ENCODE measurements at places on chromosomes 11 and 22.

DNA sequence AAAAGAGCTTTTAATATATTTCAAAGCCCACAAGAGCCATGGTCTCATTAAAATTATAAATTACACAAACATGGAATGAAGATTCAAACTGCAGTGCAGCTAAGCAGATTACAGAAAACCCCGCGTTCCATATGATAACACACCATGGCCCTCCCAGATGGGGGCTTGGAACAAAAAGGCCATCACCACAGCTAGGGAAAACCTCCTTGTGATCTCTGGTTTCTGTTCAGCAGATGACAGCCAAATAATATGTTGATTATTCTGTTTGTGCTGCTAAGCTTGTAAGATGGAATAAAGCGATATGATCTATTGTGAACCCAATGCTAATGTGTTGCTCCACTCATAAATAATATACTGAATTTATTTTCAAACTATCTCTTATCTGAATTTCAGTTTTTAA lies 28.5 kb downstream of the IMMP1L start:
- H3K36me3 ChIP-seq, result no peaks in the 10 kb centered on the region
- DNase-seq, result no peak
- H3K4me3 ChIP-seq, result no peak overlapping the region
- no peaks in the 10 kb centered on the region for H3K4me1 ChIP-seq
- H3K27ac ChIP-seq, result no peak overlapping the region

GRCh38 chr11:85751724-85752123 lies 59.2 kb downstream of the SYTL2 start:
- no peaks in the 10 kb centered on the region for H3K4me1 ChIP-seq
- H3K27ac ChIP-seq, result no peak overlapping the region
- no peaks in the 10 kb centered on the region for H3K36me3 ChIP-seq
- no peak for DNase-seq

DNA sequence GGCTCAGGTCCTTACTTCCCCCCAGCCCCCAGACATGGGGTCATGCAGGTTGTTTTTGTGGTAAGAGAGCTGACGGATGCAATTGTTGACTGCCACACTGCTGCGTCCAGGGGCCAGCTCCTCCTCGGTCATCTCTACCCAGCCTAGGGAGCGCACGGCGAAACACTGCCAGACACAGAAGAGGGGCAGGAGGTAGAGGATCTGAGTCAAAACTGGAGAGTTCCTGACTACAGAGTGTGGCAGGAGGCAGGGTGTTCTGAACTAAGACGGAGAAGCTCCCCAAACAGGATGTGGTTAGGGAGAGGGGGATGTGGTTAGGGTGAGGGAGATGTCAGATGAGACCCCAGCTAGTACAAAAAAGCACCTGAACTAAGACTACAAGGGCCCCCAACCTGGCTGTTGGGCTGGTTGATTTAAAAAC lies 12.3 kb downstream of the SMPD1 start:
- H3K36me3 ChIP-seq, result no peaks in the 10 kb centered on the region
- no peak for DNase-seq

GRCh38 chr11:108319541-108320145 lies 96.8 kb downstream of the ATM start:
- no peaks in the 10 kb centered on the region for H3K4me1 ChIP-seq
- no peak for DNase-seq
- no peak overlapping the region for H3K4me3 ChIP-seq
- no peaks in the 10 kb centered on the region for H3K36me3 ChIP-seq
- H3K27me3 ChIP-seq, result no peaks in the 10 kb centered on the region

DNA sequence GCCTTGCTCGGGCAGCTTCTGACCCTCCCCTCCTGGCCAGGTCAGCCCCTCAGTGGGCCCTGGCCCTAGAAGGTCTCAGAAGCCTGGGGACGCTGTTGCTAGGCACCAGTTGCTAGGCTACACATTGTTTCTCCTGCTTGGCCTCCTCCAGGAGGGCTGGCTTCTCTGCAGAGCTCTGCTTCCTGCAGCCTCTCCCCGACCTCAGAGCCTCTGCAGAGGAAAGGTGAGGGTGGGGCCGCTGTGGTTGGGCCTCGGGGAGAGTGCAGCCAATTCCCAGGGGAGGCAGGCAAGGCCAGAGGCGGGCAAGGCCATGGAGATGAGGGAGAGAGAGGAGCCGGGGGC lies 27.6 kb upstream of the LRRC10B start:
- no peaks in the 10 kb centered on the region for H3K36me3 ChIP-seq
- H3K27ac ChIP-seq, result no peak overlapping the region
- no peaks in the 10 kb centered on the region for H3K27me3 ChIP-seq
- no peak overlapping the region for H3K4me3 ChIP-seq

Measured in vagina (tissue), 2 donors.